Hematopoietic multipotent progenitor cell treated with erythropoietin and hydrocortisone succinate and interleukin-3 and kit ligand, for 4 days (in vitro differentiated cells): ENCODE measurements at places on chromosomes 6 and 20.

GRCh38 chr6:82995066-82995465 is 70.6 kb downstream of the UBE3D start:
- no peak for DNase-seq

DNA sequence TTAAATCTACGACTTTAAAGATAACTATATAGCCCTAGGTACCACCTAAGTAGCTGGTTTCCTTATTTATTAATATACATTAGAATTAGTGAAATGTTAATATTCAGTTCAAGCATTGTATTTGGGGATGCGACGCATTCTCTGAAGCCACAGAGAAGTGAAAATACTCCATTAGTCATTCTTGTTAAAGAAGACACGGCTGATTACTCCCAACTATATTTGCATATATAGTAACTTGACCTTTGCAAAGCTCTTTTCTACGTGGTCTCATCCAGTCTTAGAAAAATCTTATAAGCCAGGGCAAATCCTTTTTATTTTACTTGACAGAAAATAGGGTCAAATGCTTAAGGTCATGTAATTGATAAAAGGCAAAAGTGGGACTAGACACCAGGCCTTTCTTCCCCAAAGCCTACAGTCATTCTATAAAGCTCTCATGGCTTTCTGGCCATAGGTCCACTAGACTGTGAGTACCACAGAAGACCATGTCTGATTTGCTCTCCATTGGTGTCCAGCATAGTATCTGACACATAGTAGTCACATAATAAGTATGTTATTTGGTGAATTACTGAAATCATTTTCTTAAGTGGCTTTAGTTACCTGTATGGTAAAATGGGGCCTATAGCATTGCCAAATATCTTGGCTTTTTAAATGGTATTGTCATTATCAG is 11.3 kb downstream of the ZHX3 start:
- DNase-seq, result no peak

GRCh38 chr20:52031563-52032303 is 159.8 kb downstream of the ZFP64 start:
- DNase-seq, result peak; percentile 28

DNA sequence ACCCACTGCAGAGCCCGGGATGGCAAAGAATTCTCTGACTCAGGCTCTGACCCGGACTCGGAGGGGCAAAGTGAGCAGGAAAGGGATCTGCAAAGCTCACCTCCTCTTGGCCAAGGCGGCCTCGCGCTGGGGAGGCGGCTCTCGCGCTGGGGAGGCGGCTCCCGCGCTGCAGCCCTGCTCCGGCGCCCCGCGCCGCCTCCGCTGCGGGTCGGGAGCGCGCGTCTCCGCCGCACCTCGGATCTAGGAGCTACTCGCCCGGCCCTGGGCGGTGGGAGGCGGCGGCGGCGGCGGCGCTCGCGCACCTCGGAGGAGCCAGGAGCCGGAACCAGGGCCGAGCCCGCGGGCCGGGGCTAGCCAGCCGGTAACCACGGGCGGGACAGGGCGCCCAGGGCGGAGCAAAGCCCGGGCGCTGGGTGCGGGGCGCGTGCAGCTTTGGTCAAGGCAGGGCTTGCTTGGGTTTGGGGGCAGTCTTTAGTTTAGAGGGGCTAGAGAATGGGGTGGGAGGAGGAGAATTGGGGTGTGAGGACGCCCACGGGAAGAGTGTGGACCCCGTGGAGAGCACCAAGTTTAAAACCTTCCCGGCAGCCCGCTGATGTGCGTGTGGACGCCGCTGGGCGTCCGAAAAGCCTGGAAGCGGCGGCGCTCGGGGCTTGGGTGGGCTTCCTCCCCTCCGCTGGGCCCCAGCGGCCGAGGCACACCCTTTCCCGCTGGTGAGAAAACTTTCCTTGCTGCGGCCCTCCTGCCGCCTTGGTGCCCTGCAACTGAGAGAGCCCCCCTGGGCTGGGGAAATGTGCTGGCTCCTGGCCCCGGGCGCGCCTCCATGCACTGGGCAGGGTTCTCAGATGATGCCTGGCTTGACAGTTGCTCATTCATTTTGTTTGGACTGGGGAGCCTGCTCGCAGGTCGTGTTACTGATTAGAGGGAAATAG is at the start of gene MRAP2:
MRAP2 (plus strand) TSS at position 250 of the 929 bp plus-strand sequence. CDS start 21,547 bp downstream, outside the sequence.
- DNase-seq, result peak; percentile 49

GRCh38 chr6:11445146-11445545 is 92.4 kb upstream of the TMEM170B start:
- no peak for DNase-seq

DNA sequence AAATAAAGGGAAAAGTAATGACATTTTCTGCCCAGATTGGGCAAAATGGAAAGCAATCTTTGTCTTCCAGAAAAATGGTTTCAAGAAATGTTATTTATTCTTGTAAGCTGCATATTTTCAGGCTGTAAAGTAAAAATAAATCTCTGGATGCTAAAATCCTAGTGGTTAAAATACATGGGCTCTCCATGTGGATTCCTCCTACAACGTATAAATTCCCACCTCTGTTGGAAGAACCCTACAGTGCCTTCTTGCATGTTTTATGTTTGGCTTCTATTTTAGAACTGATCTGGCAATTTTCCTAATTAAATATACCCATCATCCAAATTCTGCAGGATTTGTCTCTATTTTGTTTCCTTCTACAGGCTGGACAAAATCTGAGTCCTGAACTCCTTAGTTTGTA is 528.9 kb downstream of the COL12A1 start:
- DNase-seq, result no peak

DNA sequence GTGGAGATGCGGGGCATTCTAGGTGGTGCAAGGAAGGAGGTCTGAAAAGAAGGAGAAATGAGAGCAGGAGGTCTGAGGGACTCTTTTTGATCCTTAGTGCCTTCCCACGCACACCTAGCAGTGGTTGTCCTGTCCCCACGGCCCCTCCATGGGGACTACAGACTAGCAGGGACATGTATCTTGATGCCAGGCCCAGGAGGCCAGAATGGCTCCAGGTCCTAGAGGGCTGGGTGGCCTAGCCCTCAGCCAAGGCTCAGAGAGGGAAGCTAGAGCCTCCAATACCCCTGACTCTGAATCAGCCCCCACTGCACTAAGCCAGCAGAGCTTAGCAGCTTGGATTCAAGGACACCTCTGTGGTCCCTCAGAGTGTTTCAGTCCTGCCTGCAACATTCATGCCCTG is 16.7 kb upstream of the BLCAP start:
- DNase-seq, result no peak

DNA sequence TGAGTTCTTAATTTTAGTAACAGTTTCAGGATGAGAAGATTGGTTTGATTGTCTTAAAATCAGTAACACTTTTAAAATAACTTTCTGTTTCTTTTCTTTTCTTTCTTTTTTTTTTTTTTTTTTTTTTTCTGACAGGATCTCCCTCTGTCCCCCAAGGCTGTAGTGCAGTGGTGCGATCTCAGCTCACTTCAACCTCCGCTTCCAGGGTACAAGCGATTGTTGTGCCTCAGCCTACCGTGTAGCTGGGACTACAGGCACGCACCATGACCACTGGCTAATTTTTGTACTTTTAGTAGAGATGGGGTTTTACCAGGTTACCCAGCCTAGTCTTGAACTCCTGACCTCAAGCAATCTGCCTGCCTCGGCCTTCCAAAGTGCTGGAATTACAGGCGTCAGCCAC is 33.7 kb upstream of the KCNQ5 start:
- DNase-seq, result no peak

- no peak for DNase-seq
Observed at GRCh38 chr6:148218542-148219258, 123.9 kb upstream of the SASH1 start.

GRCh38 chr6:33190504-33191107 is 1.7 kb downstream of the COL11A2 start:
- no peak for DNase-seq

DNA sequence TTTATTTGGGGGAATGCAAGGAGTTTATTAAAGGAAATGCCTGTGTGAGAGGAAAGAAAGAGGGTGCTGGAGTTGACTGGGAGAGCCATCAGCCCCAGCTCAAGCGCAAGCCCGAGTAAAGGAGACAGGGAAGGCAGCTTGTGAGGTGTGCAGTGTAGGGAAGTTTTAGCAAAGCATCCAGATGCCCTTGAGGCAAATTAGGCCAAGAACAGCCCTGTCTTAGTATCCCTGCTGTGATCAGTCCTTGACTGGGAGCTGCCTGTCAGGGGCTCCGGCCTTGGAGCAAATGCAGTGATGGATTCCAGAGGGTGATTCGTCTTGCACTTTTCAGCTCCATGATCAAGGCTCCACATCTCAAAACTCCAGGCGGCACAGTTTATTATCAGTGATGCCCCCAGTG is 561.7 kb downstream of the KIF16B start:
- DNase-seq, result no peak

DNA sequence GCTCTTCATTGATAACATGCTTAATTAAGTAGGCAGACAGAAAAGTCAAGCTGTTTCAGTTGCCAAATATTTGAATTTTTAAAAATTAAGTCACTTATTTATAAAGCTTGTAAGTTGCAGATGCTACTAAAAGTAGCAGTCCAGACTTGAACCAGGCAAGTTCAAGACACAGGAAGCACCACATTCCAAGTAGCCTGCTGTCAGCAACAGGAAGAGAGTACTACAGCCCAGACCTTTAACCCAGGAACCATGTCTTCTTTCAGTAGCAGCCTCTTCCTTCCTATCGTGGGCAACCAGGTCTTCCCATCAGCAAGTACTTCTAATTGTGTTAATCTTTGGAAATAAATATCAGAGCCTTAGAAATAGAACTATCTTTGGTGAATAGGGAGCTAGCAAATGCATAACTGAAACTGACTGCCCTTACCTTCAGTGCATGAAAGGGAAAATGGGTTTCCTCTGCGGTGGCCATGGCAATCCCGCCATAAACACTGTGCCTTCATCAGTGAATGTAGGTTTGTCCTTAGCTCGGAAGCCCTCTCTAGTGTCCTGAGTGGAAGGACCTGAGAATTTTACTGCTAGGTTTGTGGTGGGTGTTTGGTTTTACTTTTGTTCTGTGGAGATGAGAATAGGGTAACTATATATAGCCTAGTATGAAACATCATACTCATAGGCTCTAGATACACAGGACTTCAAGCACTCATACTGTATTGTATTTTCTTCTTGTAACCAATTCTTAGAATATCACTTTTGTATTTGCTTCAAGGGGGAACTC is 95.6 kb downstream of the SYCP2 start:
- no peak for DNase-seq

- DNase-seq, result peak; percentile 58
Observed at GRCh38 chr6:138454981-138455706, 44.1 kb downstream of the NHSL1 start.

DNA sequence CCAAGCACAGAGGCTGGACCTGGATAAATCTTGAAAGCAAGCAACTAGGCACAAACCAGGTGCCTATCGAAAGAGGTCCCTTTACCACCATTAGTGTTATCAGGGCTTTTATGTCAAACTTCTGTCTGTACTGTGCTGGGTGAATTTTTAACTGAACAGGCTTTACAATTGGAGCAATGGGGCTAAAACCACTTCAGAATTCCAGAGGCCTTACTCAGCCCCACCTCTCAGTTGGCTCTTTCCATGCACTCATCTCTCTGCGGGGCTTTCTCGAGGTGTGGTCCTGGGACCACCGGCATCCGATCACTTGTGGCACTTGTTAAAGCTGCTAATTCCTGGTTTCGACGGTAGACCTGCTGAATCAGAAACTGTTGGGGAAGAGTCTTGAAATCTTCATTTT is 232.5 kb downstream of the SOX4 start:
- DNase-seq, result no peak
